ENCODE measurements at places on chromosomes 16 and 17. TPM values are rescaled to one million over a fixed set of nuclear protein-coding genes. Genes with fewer than 3 reads are reported as not detected.
A peak's percentile ranks its signal among the peaks of the same experiment; 100 is the strongest.

The TUBG2 gene
- 34.1 TPM for total RNA-seq

The PLXDC1 gene
- 2.1 TPM for total RNA-seq

The AANAT gene
- total RNA-seq: not detected

The CDRT15L2 gene
- total RNA-seq: not detected

The CCL7 gene
- total RNA-seq: not detected

DNA sequence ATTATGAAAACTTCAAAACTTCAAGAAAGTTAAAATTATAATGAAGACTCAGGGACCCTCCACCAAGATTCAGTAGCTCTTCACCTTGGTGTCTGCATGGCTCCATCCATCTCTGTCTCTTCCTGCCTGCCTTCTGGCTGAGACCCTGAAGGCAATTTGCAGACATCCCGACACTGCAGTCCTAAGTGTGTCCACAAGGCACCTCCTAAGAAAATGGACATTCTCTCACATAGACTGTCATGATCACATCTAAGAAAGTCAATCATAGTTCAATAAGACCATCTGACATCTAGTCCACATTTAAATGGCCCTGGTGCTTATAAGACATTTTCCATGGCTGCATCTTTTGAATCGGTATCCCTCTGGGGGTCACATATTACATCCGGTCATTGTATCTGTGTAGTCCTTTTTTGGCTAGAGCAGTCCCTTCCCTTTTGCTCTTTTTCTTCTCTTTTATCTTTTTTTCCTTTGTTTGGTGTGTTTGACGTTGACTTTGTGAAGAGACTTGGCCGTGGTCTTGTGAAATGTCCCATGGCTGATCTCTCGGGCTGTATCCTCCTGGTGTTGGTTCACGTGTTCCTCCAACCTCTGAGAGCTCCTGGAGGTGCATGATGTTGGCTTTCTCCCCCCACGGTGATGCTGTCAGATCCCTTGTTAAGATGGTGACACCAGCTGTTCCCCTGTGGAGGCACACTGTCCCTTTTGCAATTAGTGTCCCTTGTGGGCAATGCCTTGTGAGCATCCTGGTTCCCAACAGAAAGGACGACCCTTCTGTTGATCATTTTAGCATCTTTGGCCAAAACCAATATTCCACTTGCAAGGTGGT lies 5.0 kb upstream of the TNFRSF13B start:
- DNase-seq: no peak

DNA sequence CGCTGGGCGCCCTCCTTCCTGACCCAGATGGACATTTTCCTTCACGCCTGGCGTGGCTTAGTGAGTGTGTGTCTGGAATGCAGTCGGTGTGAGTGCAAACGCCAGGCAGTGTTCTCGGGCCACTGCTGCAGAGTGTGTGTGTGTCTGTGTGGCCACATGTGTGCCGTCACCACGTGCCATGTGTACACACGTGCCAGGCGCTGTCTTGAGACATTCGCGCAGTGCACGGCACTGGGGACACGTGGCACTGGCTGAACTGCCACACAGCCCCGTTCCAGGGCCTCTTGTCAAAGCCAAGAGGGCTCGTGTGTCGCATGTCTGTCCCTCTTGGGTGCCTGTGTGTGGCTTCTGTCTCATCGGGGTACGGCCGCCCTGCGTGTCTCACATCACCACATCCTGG lies 28.8 kb downstream of the MAPK8IP3 start:
- DNase-seq: no peak

DNA sequence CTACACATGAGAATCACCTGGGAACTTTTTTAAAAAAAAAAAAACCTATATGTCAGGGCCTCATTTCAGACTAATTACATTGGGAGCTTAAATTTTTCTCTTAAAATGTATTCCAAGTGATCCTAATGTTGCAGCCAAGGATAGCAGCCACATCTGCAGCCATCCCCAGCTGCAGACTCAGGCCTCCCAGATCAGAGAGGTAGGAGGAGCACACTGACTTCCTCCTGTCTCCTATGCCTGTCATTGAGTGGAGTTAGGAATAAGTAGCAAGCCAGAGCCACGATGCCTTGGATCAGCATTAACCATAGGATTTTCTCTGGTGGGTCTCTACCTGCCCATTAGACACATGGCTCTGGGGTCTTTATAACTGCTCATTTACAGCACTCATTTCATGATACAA lies 463.5 kb downstream of the HS3ST4 start:
- DNase-seq: no peak

DNA sequence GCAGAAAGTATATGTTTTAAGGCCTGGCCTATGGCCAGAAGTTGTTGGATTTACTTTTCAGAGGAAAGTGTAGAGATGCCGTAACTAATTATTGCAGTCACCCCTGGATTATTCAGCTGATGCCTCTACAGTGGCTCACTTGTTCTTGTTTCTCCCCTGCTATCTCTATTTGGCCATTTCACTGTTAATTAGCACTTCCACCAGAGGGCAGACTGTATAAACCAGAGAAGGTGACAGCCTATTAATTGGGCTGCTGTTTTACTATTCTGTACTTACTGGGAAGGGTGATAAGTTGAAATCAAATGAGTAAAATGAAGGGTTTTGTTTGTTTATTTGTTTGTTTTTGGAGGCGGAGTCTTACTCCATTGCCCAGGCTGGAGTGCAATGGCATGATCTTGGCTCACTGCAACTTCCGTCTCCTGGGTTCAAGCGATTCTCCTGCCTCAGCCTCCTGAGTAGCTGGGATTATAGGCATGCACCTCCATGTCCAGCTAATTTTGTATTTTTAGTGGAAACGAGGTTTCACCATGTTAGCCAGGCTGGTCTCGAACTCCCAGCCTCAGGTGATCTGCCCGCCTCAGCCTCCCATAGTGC lies 66.0 kb downstream of the CDK12 start:
- no peak for DNase-seq

DNA sequence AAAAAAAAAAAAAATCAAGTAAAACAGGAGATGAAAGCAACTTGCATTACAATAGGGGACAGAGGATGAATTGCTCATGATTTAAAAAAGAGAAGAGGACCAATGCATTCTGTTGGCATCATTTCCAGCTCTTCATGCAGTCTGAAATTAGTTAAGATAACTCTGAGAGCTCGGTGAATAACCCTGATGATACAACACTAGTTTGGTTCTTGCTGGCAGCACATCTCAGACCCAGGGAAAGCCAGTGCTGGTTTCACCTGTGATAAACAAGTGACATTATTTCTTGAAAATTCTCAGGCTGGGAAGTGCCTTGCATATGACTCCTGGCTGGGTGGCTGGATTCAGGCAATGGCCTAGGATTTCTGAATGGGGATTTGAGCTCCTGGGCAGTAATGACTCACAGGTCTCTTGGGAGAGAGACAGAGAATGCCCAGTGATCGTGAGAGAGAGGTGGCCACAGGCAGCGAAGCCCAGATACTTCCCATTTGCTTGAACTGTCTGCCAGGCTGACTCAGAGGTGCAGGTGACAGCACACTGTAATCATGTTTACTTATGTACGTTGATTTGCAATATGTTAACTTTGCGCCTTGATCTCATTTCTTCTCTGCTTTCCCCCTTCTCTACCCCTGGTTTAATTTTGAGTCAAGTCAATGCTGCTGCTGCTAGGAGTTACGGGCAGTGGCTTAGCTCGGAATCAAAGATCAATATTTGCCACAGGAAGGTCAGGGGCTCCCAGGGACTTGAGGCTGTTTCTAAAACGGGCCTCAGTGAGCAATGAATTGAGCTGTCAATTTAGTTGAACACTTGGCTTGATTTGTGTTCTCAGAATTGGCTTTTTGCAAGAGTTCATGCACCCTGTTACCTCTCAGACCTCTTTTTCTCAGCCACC lies 27.1 kb downstream of the ARSG start:
- DNase-seq: peak; percentile 94

DNA sequence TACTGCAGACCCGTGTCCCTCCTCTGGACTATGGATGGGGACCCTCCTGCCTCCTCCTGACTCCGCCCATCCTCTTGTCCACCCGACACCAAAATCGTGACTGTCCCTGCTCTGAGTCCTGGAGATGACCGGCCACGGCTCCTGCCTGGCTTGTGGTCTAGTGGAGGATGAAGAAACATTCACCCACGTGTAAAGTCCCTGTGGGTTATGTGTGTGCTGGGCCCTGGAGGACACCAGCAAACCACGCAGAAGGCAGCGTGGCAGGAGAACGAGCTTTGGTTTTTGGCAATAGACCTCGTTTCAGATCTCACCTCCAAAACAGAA lies 11.9 kb downstream of the SPNS2 start:
- no peak for DNase-seq

DNA sequence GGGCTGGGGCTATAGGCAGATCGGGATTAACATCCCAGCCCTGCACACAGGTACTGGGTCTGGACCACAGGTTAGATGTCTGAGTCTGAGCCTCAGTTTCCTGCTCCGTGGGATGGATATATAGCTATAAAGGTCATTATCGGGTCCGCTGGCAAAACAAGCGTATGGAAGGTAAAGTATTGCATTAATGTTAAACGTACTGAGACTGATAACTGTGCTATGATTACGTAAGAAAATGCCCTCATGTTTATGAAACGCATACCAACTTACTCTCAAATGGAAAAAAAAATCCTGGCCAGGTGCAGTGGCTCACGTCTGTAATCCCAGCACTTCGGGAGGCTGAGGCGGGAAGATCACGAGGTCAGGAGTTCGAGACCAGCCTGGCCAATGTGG lies 135.2 kb downstream of the CCDC182 start:
- DNase-seq: no peak

DNA sequence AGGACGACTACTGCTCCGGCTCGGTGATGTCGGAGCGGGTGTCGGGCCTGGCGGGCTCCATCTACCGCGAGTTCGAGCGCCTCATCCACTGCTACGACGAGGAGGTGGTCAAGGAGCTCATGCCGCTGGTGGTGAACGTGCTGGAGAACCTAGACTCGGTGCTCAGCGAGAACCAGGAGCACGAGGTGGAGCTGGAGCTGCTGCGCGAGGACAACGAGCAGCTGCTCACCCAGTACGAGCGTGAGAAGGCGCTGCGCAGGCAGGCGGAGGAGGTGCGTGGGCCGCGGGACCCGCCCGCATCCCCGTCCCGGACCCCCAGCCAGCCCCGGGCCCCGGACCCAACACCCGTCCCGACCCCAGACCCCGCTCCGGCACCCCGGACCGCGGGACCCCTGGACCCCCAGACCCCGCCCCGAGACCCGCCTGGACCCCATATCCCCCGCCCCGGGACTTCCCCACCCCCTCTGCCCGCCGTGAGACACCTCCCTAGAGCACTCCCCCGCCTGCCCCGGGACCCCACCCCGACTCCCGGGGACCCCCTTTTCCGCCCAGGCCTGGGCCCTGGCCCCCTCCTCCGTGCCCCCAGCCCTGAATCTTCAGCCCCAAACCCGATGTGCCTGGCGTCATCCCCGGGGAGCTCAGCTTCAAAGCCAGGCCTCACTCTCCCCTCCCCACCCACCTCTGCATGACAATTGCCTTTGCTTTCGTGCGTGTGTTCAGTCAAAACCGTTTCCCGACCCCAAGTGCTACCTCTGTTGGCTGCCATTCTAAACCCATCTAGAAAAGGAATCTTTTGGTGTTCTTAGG lies 594 bp downstream of the MAPK8IP3 start:
- DNase-seq: no peak
